NCI-H2171 treated with DMSO at 0.1 percent for 48 hours (cell line): ENCODE measurements at places on chromosomes 13 and 19.

DNA sequence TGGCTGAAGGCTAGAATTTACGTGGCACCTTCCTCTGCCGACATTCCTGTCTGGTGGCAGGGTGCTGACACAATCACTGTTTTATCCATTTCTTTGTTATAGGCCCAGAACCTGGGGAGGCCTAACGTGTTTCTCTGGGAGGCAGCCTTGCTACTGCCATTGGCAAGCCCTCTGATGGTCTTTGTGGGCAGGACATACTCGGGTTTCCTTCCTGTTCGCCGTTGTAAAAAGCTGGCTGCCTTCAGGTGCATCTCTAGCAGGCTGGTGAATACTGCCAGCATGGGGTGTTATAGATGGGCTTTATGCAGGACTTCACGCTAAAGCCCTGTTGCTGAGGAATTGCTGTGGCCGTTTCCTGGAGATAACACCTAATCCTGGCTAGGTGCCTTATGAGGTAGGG is 28.1 kb downstream of the B3GLCT start:
- DNase-seq: no peak

- DNase-seq: no peak
Observed at GRCh38 chr19:44925114-44925891, 10.9 kb downstream of the APOC1 start.

DNA sequence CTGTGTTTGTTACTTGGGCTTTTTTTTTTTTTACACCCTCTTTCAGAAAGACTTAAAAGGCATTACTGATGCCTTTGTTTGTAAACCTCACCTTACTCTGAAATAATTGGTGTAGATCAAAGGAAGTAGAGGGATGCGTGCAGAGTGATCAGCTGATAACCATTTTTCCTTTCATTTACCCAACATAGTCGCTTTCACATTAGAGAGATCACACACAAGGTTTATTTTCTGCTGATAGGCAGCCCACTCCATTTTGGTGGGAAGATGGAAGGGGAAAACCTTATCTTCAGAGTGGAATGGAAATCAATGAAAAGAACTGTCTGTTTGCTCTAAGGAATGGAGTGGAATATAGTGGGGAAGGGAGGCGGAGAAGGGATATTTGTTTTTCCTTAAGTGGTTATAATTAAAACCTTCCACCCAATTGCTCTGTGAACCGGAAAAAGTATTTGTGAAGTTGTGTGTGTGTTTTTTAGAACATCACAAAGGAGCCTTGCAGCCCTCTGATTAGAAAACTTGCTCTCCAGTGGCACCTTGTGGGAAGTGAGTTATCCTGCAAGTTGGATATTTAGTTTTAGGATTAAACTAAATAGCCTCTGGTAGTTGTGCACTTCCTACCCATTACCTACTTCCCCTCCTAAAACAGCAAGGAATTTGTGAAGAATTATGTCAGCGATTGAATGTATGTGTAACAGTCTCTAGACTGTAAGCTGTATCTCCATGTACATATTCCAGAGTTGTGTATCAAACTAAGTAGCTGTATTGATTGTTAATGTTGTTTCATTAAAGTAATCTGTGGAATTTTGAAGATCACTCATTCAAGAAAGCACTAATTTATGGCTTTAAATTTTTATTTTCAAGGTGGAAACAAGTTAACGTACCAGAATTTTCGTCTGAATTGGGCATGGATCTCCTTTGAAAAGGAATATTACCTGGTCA is 76.8 kb downstream of the FREM2 start:
- no peak for DNase-seq

- DNase-seq: no peak
Observed at GRCh38 chr19:10452726-10453618, 32.6 kb downstream of the PDE4A start.

DNA sequence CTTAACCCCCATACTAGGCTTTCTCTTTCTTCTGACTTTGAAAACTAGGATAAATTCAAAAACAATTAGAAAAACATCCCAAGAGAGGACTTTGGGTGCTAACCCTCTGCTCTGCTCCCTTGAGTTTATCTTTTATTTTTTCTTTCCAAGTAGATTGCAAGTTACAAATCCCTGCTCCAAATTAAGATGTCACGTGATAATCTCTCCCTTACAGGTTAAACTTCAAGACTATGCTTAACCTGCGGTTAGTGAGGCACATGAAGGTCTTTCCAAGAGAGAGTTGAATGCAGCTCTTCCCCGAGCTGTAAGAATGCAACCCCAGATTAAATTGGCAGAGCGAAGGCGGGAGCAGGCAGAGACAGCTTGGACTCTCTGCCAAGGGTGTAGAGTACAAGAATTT is 12.2 kb upstream of the ZNF507 start:
- DNase-seq: no peak

GRCh38 chr19:41925208-41926003 is 2.8 kb downstream of the ERFL start:
- no peak for DNase-seq

DNA sequence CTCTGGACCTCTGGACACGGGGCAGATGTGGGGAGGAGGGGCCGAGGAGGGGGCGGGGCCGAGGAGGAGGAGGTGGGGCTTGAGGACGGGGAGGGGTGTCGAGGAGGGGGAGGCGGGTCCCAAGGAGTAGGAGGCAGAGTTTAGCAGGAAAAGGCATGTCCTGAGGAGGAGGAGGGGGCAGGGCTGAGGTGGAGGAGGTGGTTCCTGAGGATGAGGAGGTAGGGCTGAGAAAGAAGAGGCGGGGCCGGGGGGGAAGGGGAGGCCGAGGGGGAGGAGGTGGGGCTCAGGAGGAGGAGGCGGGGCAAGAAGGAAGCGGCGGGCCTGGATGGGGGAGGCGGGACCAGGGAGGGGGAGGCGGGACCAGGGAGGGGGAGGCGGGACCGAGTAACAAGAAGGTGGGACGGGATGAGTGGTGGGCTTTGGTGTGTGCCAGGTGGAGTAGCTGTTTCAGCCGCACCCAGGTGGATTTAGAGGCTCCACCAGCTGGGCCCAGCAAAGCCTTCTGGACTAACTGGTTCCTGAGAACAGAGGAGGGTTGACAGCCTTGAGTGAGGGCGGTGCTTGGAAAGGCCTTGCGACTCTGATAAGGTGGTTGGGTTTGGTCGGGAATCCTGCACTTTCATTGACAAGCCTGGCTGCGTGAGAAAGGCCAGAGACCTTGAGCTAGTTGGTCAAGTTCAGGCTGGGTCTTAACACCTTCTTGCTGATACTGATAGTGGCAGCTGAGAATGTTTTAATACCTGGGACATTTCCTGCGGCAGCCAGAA is 7.7 kb downstream of the TECR start:
- no peak for DNase-seq

DNA sequence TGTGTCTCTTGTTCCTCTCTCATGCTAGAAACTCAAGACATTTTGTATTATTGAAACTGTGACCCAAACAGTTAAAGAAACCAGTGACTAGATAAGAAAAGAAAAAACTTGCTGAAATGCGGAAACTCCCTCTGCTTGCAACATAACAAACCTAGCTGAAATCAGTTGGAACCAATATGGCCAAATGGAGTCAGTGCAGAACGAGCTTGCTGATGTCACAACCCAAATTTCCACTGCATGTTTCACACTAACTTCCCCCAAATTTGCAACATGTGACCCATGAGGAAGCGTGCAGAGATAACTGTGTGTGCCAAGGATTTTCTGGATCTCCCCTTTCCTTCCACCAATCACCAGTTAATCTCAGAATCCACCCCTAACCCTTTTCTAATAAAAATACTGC is 208.0 kb downstream of the DLEU7 start:
- no peak for DNase-seq

DNA sequence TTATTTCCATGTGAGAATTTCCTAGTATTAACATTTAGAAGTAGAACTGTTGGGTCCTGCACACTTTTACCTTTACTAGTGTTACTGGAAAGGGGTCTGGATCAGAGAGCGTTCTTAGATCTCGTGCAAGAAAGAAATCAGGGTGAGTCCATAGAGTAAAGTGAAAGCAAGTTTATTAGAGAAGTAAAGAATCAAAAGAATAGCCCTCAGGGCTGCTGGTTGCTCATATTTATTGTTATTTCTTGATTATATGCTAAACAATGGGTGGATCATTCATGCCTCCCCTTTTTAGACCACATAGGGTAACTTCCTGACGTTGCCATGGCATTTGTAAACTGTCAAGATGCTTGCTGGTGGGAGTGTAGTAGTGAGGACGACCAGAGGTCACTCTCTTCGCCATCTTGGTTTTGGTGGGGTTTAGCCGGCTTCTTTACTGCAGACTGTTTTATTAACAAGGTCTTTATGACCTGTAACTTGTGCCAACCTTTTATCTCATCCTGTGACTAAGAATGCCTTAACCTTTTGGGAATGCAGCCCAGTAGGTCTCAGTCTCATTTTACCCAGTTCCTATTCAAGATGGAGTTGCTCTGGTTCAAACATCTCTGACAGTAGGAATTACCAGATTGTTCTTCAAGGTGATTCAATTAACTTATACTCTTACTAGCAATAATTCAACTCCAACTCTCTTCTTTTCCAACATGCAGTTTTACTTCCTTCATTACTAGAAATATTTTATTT is 27.4 kb downstream of the NDFIP2 start:
- DNase-seq: no peak

GRCh38 chr13:71067165-71067815 is 799.7 kb downstream of the DACH1 start:
- peak; percentile 34 for DNase-seq

- no peak for DNase-seq
Observed at GRCh38 chr13:111280681-111281585, 39.5 kb upstream of the TEX29 start.

- DNase-seq: no peak
Observed at GRCh38 chr13:26541678-26542568, 15.6 kb upstream of the WASF3 start.

DNA sequence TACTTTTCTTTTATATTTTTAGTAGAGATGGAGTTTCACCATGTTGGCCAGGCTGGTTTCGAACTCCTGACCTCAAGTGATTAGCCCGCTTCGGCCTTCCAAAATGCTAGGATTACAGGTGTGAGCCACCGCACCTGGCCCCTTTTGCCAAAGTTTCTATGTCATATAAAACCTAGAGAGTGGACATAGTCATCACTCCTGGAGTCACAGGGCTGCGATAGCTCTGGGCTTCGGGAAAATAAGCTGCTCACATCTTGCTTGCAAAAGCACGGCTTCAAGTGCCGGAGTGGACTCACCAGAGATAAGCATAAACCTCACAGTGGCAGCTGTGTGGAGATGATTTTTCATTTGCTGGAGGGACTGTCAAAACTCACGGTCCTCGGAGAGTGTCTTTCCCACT is 171.2 kb downstream of the TEX29 start:
- DNase-seq: no peak

- DNase-seq: no peak
Observed at GRCh38 chr13:106083620-106084350, 451.7 kb downstream of the EFNB2 start.

DNA sequence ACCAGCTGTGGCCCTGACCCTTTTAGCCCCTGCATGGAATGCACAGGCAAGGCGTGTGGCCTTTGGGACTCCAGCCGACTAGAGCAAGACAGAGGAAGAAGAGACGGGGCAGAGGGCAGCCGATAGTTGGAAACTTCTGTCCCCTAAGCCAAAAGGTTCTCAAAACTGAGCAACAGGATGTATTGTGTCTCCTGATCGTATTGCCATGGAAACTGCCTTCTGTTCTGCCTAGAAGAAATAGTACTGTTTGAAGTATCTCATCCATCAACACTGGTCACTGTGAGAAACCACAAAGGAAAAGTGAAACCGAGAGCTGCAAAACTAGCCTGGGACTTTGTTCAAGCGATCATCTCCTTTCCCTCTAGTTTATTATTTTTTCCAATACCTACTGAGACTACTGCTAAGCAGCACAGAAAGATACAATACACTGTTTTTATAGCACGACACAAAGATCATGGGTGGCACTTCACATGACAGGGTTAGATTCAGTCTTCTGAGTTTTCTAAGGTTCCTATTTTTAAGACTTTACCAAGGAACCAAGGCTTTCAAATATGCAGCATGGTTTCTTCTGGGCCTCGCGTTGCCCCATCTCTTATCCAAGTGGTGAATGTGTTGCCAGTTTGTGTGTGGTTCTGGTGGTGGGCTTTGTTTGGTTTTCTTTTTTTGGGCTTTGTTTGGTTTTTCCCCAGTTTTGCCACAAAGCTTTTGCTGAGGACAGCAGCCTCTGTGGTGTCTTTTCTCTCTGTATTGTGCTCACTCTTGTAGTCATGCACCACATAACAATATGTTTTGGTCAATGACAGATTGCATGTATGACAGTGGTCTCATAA is 49.3 kb upstream of the GPR183 start:
- no peak for DNase-seq

DNA sequence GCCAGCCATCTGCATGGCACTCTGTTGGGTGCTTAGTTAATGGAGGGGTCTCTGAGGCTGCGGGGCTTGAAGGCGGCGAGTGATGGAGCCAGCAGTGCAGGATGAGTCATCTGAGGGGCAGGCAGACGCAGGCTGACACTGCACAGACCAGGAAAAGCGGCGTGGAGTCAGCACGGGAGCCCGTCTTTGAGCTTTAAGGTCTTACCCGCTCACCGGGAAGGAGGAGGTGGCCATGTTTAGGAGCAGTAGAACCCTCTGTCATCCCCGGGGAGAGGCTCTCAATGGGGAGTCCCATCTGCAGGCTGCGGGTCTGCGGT is 13.1 kb downstream of the NAXD start:
- DNase-seq: no peak

DNA sequence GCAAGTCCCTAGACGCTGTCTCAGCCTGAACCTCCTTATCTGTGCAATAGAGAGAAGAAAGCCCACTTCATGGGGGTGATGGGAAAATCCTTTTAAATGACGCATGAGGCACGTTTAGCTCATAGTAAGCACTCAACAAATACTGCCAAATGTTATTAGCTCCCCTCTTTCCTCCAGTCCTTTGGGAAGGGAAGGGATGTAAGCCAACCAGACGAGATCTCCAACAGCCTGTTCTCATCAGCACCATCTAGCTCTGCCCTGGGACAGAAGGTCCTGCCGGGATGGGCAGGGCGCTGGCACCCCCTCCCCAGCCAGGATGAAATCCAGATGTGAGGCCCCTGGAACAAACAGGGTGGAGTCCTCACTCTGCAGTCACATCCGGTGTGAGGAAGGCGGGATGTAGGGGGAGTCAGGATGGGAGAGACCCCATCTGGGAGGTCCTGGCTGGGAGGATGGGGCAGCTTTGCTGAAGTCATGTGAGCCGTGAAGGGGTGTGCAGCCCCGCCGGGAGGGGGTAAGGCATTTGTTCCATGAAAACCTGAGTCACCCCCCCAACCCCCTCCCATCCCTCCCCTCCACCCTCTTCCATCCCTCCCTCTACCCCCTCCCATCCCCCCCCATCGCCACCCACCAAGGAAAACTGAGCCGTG is 4.6 kb downstream of the S1PR2 start:
- DNase-seq: no peak

DNA sequence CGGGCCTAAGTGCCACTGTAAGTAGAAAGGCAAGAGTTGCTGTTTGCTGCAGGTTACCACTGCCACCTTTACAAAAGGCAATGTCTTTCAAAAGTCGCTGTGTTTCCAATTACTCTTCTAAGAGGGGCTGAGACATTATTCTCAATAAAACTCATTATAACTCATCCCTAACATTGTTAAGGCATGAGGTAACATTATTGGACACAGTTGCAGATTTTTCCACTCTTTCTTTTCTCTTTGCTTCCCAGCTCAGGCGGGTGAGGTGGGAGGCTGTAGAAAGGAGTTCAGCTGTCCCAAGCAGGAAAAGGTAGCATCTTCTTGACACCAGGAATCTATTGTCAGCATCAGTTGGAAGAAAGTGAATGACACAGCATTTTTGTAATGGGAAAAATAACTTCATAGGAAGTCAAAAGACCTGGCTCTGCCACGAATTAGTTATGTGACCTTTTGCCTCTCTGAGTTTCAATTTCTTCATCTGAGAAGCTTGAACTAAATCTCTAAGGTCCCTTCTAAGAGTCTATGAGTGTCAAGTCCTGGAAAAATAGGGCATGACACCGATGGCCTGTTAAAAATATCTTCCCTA is 2.1 kb upstream of the UBL3 start:
- DNase-seq: no peak

- no peak for DNase-seq
Observed at GRCh38 chr19:13670846-13671245, 93.5 kb upstream of the MRI1 start.
